NCI-H510A (cell line): ENCODE measurements at places on chromosomes 5 and 9.

DNA sequence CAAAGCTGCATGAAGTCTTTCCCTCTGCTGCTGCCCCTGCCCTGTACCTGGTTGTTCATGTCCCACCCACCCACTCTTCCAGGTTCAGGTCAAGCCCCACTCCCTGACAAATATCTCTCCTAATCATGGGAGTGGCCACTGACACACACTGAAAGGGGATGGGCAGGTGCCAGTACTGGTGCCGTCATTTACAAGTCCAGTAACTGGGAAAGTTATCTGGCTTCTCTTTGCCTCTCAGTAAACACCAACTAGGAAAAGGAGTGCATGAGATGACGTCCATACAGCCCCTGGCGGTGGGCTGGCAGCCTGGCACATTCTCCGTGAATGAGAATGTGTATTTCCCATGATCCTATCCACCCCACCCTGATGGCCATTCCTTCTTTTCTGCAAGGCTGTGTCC, 225.2 kb downstream of the FSTL4 start:
- DNase-seq, result no peak

DNA sequence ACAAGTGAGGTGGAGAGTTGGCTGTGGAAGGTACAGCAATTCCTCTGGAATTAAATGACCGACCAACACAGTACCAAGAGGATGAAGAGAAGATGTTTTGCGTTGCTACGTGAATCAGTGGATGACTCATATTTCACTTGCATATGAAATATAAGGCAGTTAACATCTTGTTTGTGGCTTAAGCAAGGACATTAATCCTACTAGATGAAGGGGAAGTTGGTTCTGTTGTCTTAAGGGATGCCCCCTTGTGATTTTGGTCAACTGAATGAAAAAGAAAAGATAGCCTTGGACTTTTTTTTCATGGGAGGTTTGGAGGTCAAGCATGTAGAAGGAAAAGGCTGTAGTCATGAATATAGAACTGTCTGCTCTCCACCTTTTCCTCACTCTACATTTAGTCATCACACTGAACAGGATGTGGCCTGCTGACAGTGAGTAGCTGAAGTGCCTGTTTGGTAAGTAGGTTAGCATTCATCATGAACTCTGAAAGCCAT, 33.9 kb downstream of the VLDLR start:
- peak; percentile 1 for DNase-seq

DNA sequence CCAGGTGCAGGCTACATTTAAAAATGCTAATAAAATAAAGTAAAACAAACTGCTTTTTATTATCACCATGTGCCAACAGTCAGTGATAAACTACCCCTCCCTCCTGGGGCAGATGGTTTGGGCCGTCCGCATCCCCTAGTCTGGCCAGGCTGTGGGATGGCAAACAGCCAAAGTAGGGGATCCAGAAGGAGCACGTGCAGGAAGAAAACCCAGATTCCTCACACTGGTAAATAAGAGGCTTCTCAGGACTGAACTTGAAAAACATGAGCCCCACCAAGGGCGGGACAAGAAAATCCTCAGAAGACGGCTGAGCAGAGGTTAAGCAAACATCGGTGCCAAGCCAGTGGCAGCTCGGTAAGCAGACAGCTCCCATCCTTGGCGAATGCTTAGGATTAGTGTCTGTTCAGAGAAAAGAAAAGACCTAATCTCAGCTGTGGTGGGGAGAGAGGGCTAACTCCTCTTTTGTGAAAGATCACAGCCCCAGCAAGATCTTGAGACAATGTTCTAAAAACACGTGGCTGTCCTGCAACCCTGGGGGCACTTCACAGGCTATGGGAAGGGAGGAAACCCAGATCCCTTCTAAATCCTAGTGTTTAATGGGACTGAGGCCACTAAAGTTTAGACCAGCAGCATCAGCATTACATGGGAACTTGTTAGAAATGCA, 46.5 kb upstream of the GDNF start:
- DNase-seq, result no peak

- no peak for DNase-seq
Observed at GRCh38 chr5:135208903-135209721, 175.1 kb upstream of the PITX1 start.

GRCh38 chr9:133147412-133148198, 16.1 kb downstream of the GBGT1 start:
- DNase-seq, result peak; percentile 50

- no peak for DNase-seq
Observed at GRCh38 chr9:6927838-6928237, 170.1 kb downstream of the KDM4C start.

DNA sequence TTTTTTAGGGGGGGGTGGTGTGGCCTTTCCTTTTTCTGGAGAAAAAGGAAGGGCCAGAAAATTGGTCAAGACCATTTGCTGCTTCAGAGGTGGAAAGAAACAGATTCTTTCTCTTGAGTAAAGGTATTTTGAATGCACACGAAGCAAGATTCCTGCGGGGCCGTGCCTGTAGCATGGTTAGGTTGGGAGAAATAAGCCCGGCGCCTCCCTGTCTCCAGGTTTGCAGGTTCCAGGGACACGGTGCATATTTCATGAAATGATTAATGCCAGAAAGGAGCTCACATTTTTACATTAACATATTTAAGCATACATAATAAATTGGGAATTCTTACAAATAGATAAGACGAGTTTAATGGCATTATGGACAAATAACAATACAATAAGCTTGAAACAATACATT, 409.5 kb upstream of the IRX1 start:
- DNase-seq, result no peak

DNA sequence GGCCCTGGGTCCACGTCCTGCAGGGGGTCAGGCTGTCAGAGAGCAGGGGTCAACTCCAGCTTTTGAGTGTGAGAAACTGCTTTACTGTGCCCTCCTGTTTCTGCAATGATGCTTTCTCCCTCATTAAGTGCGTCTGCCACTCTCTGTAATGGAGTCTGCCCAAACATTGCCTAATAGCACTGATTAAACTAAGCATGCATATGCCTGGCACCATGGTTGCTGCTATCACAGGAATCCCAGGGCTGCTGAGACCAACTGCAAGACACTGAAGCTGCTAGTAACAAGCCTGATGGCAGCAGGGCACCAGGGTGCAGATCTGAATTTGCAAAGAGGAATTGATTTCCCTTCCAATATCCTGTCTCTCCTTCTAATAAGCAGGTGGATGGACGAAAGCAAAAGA, 125.3 kb downstream of the SLC24A2 start:
- DNase-seq, result no peak

DNA sequence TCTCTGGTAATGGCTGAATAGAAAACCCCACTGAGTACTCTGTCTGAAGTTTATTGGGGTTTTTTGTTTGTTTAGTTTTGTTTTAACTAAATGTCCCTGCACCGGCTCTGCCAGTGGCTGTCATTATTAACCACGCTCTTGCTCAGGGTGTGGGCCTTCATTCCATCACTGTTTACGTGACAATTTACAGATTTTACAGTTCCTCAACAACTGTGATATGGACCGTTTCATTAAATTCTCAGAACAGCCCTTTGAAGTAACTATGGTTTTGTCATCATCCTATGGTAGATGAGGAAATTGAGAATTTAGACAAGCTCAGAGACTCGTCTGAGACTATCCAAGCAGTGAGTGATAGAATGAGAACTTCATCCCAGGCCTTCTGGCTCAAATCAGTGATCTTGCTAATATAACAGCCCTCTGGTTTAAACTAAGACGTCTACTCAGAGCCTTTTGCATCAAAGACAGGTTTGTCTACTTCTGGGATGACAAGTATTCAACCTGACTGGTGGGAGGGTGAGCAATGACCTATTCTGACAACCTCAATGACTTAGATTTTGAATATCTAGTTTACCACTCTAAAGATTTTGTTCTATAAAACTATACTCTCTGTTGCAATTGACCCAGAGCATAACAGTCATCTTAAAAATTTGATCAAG, 77.3 kb upstream of the MAP3K1 start:
- no peak for DNase-seq

- no peak for DNase-seq
Observed at GRCh38 chr9:76032038-76032796, 141.7 kb downstream of the PCSK5 start.

GRCh38 chr9:14286121-14286520, 27.8 kb downstream of the NFIB start:
- no peak for DNase-seq

DNA sequence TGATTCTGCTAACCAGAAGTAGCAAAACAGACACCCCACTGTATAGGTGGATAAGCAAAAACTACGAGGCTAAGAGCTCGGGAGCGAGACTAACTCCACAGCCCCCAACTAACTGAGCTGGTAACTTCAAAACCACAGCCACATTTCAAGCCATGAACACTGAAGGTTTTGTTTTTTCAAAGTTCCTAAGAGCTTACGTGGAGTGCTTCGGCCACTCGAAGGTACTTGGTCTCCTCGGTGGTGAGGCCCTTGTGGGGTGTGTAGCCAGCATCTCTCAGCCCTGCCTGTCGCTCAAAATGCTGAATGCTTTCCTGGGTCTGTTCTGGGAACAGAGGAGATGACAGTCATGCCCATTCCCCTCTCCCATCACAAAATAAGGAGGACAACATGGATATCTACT, 11.1 kb downstream of the KIAA1191 start:
- DNase-seq, result no peak

- no peak for DNase-seq
Observed at GRCh38 chr9:100352201-100352726, 478 bp downstream of the TEX10 start.

DNA sequence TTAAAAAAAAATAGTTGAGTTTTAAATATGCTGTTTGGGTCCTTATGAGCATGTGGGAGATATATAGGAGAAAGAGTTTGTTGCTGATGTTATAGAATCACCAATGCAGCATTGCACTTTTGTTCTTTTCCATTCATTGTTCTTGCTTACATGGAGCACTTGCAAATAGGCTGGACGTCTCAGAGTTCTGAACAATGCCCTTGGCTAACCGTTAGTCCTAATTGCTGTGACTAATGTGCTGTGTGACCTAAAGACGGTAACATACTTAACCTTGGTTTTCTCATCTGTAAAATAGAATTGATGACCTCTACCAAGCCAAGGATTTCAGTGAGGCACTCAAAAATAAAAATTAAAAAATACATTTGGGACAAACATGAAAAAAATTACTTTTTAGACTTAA, 29.8 kb downstream of the PIK3R1 start:
- DNase-seq, result no peak

GRCh38 chr5:8413975-8414374, 545.0 kb downstream of the MTRR start:
- DNase-seq, result no peak
